Foreskin melanocyte (primary cell): ENCODE measurements at places on chromosomes 5 and 9.

DNA sequence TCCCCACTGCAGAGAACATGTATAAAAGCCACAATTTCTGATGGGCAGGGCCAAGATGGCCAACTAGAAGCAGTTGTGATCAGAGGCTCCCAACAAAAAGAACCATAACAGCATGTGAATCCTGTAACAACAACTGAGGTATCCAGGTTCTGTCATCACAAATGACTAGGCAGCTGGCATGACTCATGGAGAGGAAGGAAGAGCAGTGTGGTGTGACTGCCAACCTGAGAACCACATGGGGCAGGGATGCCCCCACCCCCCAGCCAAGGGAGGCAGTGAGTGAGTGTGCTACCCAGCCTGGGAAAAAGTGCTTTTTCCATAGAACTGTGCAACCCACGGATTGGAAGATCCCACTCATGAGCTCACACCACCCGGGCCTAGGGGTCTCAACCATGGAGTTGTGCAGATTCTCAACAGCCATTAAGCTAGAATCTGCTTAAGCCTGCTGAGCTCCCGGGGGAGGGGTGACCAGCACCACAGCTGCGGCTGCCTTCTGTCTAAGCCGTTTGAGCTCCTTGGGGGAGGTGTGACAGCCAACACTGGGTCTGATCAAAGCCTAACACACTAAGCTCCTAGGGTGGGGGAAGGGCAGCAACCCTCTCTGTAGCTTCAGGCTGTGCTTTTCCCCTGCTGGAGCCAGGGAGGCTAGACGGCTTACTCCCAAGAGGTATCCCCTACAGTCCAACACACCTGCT, 80.1 kb upstream of the DMAC1 start:
- no peak for DNase-seq

GRCh38 chr5:41143131-41143901, 70.0 kb downstream of the C6 start:
- no peak for DNase-seq

DNA sequence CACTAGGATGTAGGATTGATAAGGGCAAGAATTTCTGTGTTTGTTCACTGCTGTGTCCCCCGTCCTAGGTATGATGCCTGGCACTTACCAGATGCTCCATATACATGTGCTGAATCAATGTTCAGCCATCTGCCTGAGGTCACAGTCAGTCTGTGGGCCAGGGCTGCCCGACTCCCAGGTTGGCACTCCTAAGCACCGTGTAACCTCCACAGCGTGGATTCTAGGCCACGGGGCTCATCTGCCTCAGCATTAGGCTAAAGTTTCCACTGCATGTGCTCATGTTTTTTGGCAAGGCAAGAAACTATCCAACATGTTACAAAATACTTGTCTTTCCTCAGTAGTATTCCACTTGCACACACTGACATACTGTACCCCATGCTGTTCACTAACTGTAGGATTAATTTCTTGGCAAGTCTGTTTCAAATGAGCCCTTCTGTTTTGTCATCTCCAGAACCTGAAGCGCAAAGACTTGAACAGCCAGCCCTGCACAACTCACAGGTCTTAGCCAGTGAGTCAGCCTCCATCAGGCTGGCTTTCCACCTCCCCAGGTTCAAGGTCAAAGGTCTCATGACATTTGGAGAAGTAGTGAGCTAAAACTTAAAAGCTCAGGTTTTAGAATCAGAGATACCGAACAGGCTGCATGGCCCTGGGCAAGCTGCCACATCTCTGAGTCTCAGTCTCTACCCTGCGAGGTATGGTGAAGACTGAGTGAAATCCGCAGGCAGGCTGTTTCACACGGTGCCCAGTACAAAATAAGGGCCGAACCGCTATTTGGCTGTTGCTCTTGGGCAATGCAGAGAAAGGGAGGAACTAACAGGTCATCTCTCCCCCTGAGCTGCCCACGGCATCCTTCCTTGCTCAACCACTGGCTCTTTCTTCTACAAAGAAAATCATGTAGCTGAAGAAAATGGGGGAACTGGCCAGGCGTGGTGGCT, 7.2 kb downstream of the TOR1A start:
- DNase-seq: no peak

DNA sequence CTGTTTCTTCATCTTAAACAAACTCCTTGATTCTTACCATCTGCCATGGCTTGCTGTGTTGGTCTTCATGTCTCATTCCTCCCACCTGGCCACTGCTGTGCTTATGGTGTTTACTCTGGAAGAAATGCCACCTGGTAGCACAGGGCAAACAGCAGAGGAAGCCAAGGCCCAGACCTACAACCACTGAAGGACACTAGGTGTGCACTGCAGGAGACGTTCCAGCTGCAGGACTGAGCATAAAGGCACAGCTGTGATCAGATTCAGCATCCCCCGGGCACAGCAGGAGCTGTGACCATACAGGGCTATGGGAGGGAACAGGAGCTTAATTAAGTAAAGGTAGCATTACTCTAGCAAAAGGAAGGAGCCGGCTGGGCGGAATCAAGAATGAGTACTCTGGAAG, 12.6 kb upstream of the GNAQ start:
- no peak for DNase-seq

- no peak for DNase-seq
Observed at GRCh38 chr5:133030343-133031005, 4.1 kb upstream of the ZCCHC10 start.

DNA sequence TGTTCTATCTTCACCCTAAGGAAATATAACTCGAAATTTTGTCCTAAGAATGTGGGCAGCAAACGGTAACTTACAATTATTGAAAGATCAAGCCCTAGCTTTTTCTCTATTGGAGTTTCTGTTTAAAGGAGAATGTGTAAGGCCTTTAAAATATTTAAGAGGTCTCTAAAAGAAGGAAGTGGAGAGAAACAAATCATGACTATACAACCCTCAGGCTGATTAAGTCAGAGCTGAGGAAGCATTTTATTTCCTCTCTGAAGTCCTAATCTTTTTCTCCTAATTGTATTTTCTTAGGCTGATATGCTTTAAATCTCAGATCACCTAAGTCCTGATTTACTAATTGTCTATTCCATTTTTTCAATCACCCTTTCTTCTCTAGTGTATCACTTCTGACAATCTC, 1708.8 kb upstream of the C9orf72 start:
- no peak for DNase-seq

DNA sequence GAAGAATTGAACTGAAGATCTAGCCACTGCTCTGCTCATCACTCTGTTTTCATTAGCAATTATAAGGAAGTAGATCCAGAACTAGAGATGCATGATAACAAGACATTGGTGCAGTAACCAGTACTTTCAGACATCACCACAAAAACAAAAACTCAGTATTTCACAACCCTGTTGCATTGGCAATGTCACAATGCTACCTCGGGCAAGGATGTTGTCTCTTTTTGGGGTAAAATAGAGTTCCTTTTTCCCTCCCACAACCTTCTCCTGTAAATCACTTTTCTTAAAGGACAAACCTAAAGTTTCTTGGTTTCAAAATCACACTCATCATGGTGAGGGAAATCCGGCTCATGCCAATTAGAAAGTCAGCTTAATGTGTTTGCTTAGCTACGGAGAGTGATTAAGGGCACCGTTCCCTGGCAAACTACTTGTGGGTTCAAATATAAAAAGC, 420.1 kb upstream of the MEF2C start:
- no peak for DNase-seq

- no peak for DNase-seq
Observed at GRCh38 chr5:141872496-141873356, 5.5 kb downstream of the PCDH1 start.

DNA sequence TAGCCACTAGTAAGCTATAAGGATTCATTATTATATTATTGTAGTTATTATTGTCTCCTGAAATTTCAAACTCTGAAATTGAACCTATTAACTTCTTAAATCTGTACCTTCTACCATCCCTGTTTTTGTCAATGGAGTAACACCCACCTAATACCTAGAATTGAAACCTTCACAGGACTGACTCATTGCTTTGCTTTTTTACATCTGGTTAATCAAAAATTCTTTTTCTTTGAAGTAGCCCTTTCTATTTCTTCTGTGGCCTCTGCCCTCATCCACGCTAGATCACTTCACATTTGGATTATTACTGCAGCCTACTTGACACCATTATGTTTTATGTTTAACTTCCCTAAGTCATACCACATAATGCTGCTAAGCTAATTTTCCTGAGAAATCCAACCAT, 35.6 kb downstream of the RBM27 start:
- DNase-seq: no peak

DNA sequence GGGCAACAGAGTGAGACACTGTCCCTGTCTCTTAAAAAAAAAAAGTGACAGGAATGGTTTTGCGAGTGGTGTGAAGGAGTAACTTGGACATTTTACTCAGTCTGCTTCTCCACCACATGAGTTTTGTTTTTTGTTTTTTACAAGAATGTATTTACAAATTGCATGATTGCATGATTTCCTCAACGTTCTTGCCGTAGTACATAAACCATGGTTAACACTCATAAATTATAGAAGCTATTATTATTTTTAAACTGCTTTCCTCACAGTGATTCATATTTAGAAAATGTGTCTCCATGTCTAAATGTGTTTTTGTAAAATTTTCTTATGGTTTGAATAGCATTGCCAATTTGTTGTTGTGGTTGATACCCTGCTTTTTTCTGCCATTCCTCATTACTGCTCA, 220.0 kb downstream of the GOLPH3 start:
- DNase-seq: no peak

DNA sequence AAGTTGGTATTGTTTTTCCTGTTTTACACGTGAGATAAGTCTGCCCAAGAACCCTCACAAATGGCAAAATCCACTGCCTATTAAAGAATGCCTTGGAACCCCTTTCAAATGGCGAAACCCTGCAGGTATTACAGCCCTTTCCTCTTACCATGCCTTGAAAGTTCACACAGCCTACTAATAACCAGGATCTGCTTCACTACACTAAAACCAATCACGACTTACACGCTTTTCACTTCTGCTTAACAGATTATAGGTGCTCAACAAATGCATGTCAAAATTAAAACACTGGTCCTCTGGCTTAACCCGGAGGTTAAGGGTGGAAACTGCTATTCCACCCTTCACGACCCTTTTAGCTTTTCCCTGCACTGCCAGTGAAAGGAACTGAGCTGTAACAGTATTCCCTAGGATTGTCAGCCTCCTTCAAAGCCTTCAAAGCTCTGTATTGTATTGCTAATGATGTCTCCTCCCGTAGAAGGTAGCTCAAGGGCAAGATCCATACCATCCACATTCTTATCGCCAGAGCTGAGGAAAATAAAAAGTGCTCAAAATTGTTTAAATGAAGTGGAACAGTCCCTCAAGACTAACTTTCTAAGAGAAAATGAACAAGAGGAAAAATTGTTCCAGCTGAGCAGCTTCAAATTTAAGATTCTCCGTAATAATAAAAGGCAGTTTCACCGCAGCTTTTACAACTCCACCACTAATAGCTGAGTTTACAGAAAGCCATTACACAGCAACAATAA, 997 bp downstream of the AUH start:
- no peak for DNase-seq

- DNase-seq: no peak
Observed at GRCh38 chr9:131800366-131800765, 60.5 kb upstream of the RAPGEF1 start.

GRCh38 chr9:79134654-79135053, 437.1 kb upstream of the TLE4 start:
- no peak for DNase-seq

GRCh38 chr9:17761984-17762676, 183.3 kb downstream of the SH3GL2 start:
- DNase-seq: no peak

GRCh38 chr9:8660383-8660782, 860.8 kb upstream of the DMAC1 start:
- DNase-seq: no peak

- DNase-seq: no peak
Observed at GRCh38 chr9:4106081-4106759, 193.6 kb downstream of the GLIS3 start.

DNA sequence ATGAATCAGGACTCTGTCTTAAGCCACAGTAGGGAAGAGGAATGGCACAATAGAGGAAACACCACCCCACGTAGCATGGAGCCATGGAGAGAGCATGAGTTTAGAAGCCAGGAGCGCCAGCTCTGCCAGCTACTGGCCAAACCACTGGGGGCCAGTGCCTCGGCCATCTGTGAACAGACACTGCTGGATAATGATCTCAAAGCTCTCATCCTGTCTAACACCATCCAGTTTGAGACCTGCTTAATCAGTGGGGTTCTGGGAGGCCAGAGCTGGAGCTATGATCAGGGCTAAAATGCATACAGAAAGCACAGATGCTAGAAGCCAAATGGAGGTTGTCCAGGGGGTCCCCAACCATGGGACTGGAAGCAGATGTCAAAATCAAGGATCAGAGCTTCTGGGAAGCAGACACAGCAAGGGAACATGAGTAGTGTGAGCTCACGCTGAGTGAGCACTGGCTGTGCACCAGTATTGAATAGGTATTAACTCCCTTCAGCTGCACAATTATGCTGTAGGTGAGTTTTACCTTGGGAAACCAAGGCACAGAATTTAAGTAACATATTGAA, 92.7 kb downstream of the KCNIP1 start:
- no peak for DNase-seq

- DNase-seq: no peak
Observed at GRCh38 chr9:136734837-136735496, 7.8 kb downstream of the LCN10 start.

DNA sequence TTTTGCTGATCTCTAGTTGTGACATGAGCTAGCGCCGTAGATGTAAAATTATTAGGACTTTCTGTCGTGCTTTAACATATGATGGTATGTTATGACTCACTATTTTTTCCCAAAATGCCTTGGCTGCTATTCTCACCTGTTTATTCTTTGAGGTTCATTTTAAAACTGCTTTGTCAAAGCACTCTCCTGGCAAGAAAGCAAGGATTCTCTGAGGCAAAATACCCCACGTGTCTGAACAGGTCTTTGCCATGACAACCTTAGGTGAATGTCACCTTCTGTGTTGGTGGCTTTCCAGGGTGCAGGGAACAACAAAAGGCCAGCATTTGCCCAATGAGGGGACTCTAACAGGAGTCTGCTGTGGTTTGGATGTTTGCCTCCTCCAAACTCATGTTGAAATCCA, 30.6 kb upstream of the COL5A1 start:
- no peak for DNase-seq

- DNase-seq: no peak
Observed at GRCh38 chr9:71955300-71955915, 44.0 kb downstream of the C9orf85 start.

DNA sequence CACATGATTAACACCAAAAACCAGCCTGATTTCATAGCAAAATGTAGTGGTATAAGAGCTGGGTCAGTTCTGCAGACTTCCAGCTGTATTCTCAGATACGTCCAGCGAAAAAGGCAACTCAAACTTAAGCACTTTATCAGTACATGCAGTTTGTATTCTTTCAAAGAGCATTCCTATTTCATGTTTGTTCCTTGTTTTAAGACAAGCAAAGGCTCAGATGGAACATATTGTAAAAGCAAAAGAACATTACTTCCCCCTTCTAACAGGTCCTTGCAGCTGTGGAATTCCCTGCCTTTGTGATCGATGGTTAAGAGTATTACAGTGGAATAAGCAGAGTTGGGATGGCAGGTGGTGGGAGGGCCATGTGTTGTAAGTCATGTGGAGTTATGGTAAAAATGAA, 86.3 kb upstream of the GRHPR start:
- no peak for DNase-seq
